ENCODE measurements at places on chromosomes 7 and 10.
A peak's percentile ranks its signal among the peaks of the same experiment; 100 is the strongest.

GRCh38 chr7:151630851-151631569 is 111.3 kb upstream of the RHEB start:
- DNase-seq, result no peak

DNA sequence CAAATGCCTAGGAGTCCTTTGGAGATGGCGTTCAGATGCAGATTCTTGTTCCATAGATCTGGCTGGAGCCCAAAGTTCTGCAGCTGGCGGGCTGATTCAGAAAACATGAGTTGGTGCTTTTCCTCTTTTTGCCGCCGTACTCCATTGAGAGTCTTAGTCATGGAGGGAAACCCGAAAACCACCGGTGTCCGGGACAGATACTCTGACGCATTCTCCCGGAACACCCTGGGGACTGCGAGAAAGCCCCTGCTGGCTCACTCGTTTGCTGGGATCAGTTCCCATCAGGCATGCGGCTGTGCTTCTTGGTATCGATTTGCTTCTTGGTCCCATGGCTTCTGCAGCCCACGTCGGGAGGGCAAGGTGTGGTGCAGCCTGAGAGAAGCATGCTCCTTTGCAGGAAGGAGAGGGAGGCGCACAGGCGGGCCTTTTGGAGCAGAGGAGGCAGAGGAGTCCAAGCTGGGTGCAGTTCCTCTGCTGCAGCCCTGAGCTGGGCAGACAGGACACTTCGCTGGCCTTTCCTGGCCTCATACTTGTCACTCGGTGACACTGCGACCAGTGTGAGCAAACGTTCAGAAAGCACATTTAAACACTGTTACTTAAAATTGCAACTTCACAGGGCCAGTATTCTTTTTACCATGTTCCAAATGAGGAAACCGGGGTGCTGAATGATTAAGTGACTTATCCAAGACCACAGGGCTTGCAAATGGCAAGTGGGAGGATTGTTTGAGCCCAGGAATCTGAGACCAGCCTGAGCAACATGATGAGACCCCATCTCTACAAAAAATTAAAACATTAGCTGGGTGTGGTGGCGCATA is 30.6 kb upstream of the PFKFB3 start:
- DNase-seq, result no peak

GRCh38 chr10:122417667-122418066 is 36.8 kb upstream of the ARMS2 start:
- DNase-seq, result no peak

DNA sequence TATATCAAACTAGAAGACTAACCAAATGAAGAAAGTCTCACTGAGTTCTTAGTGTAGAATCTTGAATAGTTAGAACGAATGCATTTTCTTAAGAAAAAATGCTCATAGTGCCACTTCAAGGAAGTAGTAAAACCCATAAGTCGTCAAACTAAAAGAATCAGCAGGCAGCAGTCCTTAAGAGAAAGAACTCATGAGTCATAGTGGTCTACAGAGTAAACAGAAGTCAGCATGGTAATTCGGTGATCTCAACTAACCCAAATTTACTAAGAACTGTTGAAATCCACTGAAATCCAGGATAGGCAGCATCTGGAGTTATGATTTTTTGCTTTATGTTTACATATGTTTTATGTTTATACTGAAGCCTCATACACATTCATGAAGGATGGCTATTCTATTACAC is 256.2 kb downstream of the LHFPL3 start:
- DNase-seq, result no peak

- no peak for DNase-seq
Observed at GRCh38 chr10:97383159-97383558, 18.0 kb downstream of the RRP12 start.

- DNase-seq, result no peak
Observed at GRCh38 chr7:50751146-50751545, 31.6 kb downstream of the GRB10 start.

GRCh38 chr10:88062798-88063472 is 199.5 kb downstream of the PTEN start:
- no peak for DNase-seq

DNA sequence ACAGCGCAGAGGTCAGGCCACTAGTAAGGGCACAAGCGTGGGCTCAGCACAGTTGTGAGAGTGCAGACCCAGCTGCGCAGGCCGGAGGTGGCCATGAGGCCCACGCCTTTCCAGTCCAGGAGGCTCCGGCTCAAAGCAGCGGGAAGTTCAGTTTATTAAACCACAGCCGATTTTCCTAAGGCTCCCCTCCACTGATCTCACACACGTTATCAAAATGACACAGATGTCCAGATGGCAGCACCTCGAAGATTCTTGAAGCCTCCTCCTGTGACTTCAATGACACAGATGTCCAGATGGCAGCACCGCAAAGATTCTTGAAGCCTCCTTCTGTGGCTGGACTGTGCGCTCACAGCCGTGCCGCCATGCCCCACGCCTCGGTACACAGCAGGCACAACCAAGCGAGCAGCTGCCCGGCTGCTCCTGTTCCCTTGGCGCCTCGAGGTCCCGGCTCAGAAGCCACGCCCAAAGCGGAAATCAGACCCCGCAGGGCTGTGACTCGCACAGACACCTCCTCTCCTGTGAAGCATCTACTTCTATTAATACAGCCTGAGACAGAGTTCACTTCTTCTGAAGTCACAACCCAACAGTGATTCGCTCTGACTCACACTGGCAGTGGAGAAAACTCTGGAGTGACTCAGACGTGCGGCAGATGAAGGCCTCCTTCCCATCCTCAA is 122.7 kb downstream of the MAD1L1 start:
- DNase-seq, result no peak

DNA sequence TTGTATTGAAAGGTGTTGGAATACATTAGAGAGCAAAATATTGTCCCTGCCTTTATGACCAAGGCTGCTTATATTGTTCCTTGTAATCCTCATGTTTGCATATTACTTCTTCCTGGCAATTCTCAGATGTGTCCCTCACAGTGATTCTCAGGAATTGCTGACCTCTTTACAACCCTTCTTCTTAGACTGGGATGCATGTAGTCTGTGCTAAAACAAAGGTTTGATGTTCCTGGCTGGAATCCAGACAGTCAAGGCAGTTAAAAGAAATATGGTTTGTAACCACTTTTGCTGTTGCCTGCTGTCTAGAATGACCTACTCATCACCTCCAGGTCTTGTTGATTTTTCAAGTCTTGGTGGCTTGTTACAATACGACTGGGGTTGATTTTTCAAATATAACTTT is 367.6 kb downstream of the HGF start:
- no peak for DNase-seq

DNA sequence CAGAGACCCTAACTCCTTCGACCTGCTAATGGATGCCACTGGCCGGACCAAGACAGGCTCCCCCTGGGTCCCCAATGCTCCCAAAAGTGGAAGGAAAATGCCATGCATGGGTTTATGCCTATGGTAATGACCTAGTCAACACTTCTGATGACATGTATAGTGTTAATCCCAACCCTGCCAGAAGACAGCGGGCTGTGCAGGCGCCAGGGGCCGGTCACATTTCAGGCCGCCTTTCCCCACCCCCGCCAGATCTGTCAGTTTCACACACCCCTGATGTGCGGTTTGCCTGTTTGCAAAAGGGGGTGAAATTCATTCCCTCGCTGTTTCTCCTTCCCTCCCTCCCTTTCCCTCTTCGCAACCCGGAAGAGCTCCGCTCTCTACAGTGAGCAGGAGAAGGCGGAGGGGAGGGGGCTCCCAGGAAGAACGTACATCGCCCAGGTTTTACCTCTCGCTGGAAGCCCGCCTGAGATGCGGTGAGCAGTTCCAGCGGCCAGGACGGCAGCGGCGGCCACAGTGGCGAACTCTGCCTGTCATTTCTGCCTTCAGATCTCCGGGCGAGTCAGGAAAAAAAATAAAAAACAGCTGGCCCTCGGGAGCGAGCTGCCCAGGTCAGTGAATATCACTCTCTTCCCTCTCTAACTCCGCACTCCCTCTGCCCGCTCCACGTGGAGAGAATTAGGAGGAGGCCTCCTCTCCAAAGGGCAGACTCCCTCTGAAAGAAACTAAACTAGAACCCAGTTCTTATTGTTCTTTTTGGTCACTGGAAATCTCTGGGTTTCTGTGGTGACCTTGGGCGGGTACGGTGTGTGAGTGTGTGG is 9.4 kb upstream of the GATA3 start:
- peak; percentile 27 for DNase-seq

DNA sequence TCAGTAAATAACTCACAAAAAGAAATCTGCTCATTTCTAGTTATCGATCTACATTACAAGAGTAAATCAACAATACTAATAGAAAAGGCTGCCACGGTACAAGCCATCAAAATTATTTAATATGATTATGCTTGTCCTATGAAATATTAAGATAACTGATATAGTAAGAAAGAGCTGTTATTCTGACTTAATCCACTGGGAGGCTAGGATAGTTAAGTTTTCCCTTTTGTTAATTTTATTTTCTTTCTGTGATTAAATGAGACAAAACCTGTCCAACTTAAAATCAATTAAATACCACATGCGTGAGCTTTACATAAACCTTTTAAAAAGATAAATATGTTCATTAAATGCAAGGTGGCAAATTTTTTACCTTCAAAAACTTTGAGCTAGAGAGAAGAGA is 114.8 kb downstream of the LMBR1 start:
- DNase-seq, result no peak

- DNase-seq, result no peak
Observed at GRCh38 chr7:140537750-140538482, 58.6 kb upstream of the MKRN1 start.

- DNase-seq, result no peak
Observed at GRCh38 chr10:24871011-24871935, 81.1 kb downstream of the PRTFDC1 start.

Data from CD4-positive, alpha-beta T cell treated with Interleukin-4 for 1 hour (primary cell).